NCI-H1105 treated with DMSO at 0.1 percent for 48 hours (cell line): ENCODE measurements at places on chromosomes 6 and 20.

GRCh38 chr6:101626269-101626668 is 232.8 kb downstream of the GRIK2 start:
- DNase-seq = peak; percentile 30

- DNase-seq = no peak
These were observed 6.8 kb downstream of the ITPR3 start for GRCh38 chr6:33627876-33628275.

DNA sequence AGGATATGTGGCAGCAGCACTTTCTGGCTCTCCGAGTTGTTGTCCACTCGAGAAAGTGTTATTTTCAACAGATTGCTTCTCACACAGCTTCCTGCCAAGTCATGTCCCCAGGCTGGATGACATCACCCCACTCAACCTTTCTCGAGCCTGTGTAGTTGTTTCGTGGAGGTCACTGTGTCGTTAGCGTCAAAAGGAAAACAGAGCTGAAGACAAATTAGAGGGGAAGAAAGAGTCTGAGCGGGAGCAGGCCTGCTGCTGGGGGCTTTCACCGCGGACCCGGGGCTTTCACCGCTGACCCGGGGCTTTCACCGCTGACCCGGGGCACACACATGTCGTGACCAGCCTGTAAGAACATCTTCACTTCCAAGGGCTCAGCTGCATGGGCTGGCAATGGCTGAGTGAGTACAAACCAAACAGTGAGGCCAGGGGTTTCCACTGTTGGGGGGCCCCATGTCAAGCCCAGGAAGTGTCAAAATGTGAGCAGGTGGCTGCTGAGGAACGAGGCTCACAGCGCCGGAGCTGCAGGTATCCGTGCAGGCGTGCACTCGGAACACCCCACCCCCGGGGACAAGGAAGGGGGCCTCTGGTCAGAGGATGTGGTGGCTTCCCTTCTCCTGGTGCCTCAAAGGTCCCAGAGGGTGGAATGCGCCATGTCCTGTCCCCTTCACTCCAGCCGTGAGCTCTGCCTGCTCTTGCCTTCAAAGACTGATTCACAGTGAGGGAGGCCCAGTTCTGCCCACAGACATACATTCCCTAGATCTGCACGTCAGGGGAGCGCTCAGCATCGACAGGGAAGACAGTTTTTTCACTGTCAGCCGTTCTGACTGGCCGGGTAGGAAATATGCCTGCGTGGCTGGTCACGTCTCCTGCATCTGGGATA is 365.9 kb downstream of the TAF4 start:
- no peak for DNase-seq

DNA sequence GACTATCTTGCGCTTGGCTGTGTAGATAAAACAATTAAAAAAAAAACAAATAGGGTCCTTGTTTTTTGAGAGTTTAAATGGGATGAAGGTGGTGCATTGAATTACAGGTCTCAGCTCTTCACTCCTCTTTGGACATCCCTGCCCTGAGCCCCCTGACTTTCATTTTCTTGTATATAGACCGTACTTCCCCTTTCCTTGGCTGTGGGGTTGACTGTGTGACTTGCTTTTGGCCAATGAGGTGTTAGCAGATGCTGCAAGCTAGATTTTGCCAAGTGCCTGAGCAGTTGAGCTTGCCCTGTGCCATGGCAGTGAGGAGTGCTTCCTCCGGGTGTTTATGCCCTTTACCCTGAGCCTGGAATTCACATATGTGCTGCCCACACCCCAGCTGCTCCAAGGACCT is 386.1 kb upstream of the ZFP64 start:
- DNase-seq = no peak

- no peak for DNase-seq
These were observed 10.7 kb upstream of the LAMP5 start for GRCh38 chr20:9503526-9504245.

GRCh38 chr6:165077876-165078275 is 231.5 kb downstream of the C6orf118 start:
- DNase-seq = no peak

DNA sequence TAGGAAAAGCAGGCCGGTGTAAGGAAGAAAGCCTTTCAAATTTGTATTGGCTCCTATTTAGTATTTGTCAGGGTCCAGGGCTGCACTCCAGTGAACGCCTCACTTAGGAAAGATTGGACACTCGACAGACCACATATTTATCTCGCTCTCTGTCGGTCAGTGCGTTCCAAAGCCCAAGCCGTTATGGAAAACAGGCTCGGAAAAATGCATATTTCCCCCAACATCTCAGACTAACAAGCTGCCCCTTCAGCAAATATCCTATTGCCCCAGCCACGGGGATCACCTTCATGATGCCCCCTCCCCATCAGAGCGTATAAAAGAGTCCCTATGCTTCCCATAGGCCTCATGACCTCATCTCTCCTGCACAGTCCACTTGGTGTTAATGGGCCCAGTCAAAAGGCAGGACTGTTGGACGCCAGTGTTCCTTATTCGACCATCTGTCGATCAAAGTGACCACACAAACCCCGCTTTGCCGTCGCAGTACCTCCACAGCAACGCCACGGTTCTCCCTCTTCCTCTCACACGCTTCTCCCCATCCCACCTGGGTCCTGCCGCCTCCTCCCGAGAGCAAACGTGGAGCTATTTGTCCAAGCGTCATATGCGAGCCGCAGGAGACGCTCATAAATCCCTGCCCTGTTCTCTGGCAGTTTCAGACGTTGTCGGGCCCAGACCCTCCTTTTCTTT is 63.3 kb downstream of the NPEPL1 start:
- DNase-seq = no peak

- DNase-seq = no peak
These were observed 280.2 kb downstream of the COL12A1 start for GRCh38 chr6:74925683-74926082.

DNA sequence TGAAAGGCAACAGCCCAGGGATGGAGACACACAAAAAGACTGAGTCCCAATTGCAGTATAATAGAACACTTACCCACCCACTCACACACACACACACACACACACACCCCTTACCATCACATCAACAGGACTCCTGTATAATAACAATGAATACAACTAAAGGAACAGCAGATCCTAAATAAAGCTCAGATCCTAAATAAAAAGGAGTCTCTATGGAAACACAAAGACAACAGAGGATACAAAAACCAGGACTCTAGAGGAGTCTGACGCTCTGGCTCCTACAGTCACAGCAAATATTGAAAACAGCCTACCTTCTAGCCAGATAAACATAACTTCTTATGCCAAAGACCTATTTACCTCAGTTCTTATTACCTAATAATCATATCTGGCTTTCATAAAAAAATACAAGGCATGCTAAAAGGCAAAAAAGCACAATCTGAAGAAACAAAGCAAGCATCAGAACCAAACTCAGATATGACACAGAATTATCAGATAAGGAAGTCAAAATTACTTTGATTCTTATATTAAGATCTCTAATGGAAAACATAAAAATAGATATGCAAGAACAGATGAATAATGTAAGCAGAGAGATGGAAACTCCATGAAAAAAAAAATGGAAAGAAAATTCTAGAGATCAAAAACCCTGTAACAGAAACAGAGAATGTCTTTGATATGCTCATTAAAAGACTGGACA is 134.9 kb downstream of the MMUT start:
- no peak for DNase-seq

- peak; percentile 51 for DNase-seq
These were observed 5.6 kb downstream of the TFAP2A start for GRCh38 chr6:10409233-10409721.

DNA sequence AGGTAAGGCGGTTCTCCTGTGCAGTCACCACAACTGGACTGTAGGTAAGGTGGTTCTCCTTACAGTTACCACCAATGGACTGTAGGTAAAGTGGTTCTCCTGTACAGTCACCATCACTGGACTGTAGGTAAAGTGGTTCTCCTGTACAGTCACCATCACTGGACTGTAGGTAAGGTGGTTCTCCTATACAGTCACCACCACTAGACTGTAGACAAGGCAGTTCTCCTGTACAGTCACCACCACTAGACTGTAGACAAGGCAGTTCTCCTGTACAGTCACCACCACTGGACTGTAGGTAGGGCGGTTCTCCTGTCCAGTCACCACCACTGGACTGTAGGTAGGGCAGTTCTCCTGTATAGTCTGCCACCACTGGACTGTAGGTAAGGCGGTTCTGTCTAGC is 212.3 kb downstream of the TFAP2A start:
- DNase-seq = no peak

DNA sequence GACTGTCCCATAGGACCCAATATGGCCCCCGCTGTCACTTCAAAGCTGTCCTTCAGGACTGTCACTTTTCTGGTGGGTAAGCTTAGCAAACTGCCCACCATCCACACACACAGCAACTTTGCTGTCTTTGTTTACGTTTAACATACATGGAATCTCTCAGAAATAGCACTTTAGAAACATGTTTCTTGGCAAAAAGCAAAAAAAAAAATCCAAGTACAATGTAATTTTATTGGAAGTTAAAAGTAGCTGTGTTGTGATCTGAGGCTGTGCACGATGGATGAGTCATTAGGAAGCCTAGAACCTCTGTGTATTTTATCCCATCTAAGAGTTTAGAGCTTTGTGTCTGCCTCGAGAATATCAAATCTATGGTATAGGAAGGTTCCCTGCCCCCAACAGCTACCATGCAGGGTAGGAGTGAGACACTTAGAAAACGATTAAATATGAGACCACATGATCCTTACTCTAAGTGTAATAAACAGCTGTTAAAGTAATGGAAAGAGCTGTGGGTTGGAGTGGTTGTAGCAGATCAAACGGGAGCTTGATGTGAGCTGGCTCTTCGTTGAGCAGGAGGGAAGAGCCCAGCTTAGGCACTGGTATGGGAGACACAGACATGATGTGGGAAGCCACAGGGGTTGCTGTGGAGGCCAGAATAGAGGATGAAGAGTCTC is 119.5 kb downstream of the PLEKHG1 start:
- no peak for DNase-seq

GRCh38 chr6:161996783-161997182 is 722.9 kb upstream of the AGPAT4 start:
- no peak for DNase-seq

- DNase-seq = no peak
These were observed 7.6 kb upstream of the HIVEP2 start for GRCh38 chr6:142952614-142953013.

DNA sequence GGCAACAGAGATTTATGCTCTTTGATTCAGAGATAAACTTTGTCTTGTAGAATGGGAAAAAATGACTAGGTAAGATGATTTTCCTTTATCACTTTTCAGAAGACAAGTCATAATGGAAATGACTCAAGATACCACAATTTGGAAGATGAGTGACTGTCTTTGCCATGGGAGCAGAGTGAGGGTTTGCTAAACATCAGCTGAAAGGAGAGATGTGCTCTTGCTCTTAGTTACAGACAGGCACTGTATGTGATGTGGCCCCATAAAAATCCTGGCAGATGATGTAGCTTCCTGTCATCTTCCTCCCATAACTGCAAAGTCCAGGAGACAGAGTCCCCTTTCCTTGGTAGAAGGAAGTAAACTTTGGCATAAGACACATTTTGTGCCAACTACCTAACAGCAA is 47.6 kb downstream of the BACH2 start:
- no peak for DNase-seq

DNA sequence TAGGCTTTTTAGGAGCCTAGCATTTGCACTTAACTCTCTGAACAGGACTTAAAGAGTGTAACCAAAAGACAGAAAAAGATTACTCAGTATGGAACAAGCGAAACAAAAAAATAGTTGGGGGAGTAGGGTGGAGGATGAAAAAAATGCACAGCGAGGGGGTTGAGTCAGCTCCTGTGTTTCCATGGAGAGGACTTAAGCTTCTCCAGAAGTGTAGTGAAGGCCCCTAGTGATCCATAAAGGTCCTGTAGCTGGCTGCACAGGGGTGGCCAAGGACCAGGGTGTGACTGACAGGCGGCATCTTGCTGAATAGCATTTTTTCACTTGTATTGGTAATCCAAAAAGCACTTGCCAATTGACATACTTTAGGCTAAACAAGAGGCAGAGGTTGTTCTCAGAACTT is 533.9 kb downstream of the RFPL4B start:
- DNase-seq = no peak

GRCh38 chr6:18425218-18425617 is 38.1 kb downstream of the RNF144B start:
- no peak for DNase-seq

- no peak for DNase-seq
These were observed 520.5 kb upstream of the ADGRB3 start for GRCh38 chr6:68114463-68115047.

GRCh38 chr6:40387127-40387870 is 199.9 kb downstream of the LRFN2 start:
- DNase-seq = no peak

GRCh38 chr20:842547-842940 is 9.0 kb downstream of the FAM110A start:
- no peak for DNase-seq

GRCh38 chr6:53130569-53131290 is 17.9 kb downstream of the GCM1 start:
- no peak for DNase-seq

- DNase-seq = no peak
These were observed 210.9 kb upstream of the GGTLC1 start for GRCh38 chr20:24199501-24199900.

GRCh38 chr20:20820785-20821483 is 108.5 kb upstream of the RALGAPA2 start:
- DNase-seq = no peak

DNA sequence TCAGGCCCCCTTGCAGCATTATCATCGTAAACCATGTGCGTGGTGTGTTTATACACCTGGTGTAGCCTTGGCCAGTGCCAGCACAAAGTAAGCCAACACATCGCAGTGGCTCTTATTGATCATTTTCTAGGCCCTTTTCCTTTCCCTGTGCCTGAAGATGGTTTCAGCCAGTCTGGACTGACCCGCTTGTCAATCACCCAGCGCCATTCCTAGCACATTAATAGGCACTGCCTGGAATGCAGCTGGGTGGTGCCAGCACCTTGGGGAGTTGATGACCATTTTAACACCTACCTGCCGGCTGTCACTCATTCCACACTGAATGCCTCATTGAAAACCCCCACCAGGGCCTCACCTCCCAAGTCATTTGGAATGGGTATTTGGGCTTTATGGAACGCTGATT is 4.9 kb upstream of the UQCC2 start:
- DNase-seq = peak; percentile 14
